NCI-H446 (cell line): ENCODE measurements at places on chromosomes 12 and 14.

DNA sequence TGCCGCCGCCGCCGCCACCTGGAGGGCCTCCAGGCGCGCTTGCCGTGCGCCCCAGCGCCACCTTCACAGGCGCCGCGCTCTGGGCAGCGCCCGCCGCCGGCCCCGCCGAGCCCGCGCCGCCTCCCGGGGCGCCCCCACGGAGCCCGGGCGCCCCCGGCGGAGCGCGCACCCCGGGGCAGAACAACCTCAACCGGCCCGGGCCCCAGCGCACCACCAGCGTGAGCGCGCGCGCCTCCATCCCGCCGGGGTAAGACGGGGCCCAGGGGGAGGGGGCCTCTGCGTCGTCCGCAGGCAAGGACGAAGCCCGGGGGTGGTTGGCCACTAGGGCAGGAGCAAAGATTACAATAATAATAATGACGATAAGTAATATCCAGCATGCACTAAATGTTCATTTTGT, 21.3 kb downstream of the DTX1 start:
- no peak for DNase-seq

DNA sequence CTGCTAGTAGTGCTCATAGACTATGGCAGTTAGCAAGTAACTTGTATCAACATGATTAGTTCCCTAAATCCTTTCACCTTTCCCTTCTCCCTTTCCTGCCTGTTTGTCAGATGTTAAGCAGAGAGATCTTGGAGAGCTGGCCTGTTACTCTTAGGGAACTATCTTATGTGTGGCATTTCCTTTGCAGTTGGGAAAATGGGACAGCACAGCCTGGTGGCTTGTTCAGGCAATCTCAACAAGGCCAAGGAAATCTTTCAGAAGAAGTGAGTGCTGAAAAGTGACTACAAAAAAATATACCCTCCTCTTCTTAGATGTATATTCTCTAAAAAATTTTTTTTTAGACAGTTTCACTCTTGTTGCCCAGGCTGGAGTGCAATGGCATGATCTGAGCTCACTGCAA, 7.4 kb downstream of the PARP2 start:
- no peak for DNase-seq

- peak; percentile 32 for DNase-seq
These were observed 589.0 kb downstream of the C12orf50 start for GRCh38 chr12:87439990-87440827.

DNA sequence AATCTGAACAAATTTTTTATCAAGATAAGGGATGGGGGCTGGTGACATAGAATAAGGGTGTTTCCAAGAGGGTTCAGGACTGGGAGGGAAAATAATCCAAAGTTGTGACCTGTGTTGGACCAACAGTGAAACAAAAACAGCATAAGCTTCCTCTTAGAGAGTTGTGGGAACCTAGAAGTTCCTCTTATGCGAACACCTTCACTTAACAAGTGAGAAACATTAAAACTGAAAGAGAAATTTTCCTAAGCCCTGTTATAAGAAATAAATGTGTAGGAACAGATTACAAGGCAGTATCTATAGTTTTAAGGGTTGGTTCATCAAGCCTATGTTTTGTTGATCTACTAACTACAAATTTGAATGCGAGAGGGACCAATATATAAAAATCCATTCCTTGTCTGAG, 58.4 kb downstream of the LLPH start:
- DNase-seq: no peak

GRCh38 chr12:19190292-19191031, 60.9 kb downstream of the PLEKHA5 start:
- DNase-seq: no peak

DNA sequence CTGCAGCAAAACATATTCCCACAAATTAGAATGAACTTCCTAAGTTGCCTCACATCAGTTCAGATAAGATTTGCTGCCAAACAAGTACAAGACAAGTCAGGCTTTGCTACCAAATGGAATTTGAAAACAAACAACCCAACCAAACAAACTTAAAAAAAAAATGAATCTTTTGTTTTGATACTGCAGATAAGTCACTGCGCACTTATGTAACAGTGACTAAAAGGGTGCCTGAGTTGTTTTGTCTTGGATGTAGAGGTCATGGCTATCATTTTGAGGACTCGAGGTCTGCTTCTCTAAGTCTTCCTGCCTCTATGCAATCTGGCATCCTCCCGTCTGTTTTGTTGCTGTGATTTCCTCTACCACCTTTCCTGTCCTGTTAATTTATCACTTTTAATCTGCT, 11.1 kb upstream of the EPS8 start:
- DNase-seq: no peak

- no peak for DNase-seq
These were observed 10.7 kb upstream of the STX2 start for GRCh38 chr12:130849561-130850417.
